ENCODE measurements at places on chromosomes 6 and 20.
A peak's percentile ranks its signal among the peaks of the same experiment; 100 is the strongest.

DNA sequence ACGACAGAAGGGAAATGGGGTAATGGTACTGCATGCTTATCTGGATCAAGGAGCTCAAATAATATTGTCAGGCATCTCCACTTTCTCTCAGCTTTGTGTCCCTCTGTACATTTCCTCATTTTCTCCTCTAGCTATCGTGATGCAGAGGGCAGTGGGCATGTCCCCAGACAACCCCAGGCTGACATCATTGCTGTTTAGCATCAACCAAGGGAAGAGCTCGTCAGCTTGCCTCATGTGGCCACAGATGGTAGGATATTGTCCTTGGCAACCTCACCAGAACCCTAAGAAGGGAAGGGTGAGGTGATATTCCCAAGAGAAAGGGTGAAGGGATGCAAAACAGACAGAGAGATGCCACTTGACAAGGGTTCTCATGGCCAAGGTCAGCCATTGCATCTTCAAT lies 58.3 kb downstream of the MAFB start:
- no peak for DNase-seq

DNA sequence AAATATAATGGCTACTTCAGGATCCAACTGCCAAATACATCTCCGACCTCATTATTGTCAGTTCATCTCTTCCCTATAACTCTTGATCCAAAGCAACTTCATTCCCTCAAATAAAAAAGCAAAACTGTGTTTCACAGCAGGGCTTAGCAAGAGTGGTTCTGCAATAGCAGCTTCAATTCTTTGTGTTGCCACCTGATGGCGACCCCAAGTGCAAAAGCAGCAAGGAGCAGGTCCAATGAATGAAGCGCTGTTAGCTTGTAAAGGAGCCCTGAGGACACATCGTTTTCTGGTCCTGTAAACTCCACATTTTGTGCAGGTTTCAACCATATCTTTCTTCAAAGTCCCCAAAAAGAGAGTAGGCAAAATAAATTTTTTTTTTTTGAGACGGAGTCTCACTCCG lies 19.6 kb downstream of the RTN4IP1 start:
- DNase-seq, result peak; percentile 60

DNA sequence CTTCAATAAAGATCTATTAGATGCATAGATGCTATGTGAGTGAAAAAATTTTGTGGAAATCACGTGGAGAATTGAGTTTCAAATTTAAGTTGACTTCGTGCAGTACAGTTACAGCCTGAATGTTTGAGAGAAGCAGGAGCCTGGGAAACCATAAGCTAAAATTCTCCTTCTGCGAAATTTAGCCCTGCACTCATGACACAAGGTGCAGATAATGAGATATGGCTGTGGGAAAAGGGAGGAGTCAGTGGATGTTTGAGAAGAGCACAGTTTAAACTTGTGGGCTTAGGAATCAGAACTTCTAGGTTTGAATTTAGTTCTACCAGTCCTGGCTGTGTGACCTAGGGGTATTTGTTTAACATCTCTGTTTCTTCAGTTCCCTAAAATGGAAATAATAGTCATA lies 32.1 kb upstream of the SIRPG start:
- peak; percentile 55 for DNase-seq

DNA sequence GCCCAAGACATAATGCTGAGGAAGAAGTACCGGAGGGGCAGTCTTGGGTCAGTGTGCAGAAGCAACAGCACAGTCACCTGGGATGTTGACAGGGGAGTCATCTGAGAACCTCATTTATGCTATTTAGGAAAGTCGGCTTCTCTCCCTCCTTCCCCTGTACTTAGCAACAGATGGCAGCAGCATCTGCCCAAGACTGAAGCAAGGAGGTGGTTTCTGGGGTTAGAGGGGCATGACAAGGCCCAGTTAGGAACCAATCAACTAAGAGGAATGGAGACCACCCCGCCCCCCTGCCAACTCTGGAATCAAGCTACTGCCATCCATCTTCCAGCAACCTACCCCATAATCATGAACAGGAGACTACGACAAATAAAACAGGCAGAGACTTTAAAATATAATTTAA lies 21.7 kb downstream of the RIPK1 start:
- no peak for DNase-seq

- no peak for DNase-seq
Measured at GRCh38 chr6:140979642-140980091, 1153.1 kb upstream of the GJE1 start.

- DNase-seq, result peak; percentile 37
Measured at GRCh38 chr6:112877134-112878100, 530.3 kb downstream of the RFPL4B start.

DNA sequence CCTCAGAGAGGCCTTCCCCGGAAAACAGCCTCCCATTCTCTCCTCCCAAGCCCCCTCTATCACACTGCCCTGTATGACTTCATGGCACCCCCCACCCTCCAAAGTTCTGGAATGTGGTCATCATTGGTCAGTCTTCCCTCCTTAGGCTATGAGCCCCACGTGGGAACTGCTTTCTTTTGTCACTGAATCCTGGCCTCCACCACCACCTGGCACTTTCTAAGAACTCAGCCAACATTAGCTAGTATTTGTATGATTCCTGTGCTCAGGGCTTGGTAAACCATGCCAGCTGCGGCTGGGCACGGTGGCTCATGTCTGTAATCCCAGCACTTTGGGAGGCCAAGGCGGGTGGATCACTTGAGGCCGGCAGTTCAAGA lies 8.4 kb upstream of the E2F1 start:
- no peak for DNase-seq

GRCh38 chr6:5208057-5208456 lies 52.7 kb downstream of the LYRM4 start:
- no peak for DNase-seq

- DNase-seq, result no peak
Measured at GRCh38 chr6:13934721-13935120, 10.0 kb downstream of the RNF182 start.

- DNase-seq, result no peak
Measured at GRCh38 chr20:5401277-5401875, 84.6 kb upstream of the PROKR2 start.

GRCh38 chr6:39707962-39708683 lies 17.1 kb downstream of the KIF6 start:
- DNase-seq, result no peak

DNA sequence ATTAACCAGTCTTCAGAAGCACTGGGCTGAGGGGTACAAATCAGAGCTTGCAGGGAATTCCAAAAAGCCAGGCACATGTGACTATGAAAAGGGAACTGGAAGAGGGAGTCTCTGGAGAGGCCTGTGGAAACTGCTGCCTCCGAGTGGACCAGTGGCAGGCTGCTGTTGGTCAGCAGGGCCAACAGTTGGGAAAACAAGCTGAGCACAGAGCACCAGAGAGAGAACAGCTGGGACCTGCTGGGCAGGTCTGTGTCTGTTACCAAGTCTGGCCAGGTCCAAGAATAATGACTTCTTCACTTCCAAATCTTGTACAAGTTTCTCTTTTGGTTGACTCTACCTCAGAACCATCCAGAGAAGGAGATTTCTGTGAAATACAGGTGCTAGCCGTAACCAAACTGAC lies 81.4 kb downstream of the LIN28B start:
- no peak for DNase-seq

DNA sequence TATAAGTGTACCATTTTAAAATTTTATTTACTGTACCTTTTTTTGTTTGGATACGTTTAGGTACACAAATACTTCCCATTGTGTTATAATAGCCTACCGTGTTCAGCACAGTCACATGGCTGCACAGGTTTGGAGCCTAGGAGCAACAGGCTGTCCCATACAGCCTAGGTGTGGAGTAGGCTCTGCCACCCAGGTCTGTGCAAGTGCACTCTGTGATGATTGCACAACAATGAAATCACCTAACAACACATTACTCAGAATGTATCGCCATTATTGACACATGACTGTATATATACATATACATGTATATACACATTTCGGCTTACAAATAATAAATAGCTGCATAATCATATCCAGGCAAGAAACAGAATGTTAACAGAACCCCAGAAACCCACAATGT lies 15.4 kb downstream of the SERAC1 start:
- DNase-seq, result no peak

DNA sequence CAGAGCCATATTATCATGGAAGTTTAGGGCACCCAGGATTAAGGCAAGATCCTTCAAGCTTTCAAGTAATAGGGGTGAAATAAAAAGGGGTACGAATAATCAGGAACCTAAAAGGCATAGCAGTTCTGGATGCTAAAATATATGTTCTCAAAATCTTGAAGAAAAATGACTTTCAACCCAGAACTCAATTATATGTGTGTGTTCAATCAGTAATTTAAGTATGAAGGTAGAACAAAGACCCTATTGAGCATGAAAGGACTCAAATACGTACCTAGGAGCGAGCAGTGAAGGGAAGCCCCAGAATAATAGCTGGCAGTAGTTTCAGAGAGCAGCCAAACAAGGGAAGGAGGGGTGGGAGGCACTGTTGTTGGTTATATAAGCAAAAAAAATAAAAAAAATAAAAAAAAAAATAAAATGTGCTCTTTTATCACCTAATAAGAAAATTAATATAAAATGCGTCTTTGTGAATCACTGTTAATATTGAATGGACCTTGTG lies 45.4 kb downstream of the MYO6 start:
- no peak for DNase-seq

GRCh38 chr6:32882879-32883250 lies 28.9 kb downstream of the PSMB9 start:
- DNase-seq, result no peak

GRCh38 chr20:61027218-61027617 lies 224.8 kb upstream of the CDH4 start:
- no peak for DNase-seq

- DNase-seq, result no peak
Measured at GRCh38 chr6:108145639-108146038, 20.2 kb upstream of the NR2E1 start.

DNA sequence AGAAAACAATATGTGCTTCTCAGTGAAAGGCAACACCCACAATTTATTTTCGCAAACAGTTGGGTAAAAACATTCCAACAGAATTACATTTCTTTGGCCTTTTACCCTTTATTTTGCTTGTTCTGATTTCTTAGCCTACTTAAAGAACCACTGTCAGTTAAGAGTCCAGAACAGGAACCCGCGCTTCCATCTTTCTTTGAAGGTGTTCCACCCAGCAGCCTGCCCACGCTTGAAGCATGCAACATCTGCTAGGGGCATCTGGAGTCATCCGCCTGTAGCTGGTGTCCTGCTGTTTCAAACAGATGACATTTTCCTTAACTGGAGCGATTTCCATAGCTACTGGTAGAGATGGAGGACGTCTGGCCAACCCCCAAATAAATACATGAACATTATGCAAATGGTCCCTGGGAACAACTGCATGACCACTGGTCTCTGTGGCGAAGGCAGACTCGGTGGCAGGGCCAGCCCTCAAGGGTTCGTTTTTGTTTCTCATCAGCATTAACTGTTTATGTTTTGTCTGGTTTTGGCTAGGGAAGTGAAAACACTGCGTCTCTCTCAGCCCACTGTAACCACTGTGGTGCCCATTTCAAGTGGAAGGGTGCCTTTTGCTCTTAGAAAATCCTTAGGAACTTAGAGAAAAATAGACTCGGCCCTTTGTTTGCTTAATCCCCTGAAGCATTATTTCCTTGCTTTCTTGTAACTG lies 51.6 kb downstream of the LAMA4 start:
- DNase-seq, result no peak

Data from OCI-M1 (cell line).